Choroid plexus epithelial cell (primary cell): ENCODE measurements at places on chromosomes 13 and 19.
A peak's percentile ranks its signal among the peaks of the same experiment; 100 is the strongest.

GRCh38 chr13:20960663-20961309 is 58.2 kb upstream of the XPO4 start:
- DNase-seq: no peak

DNA sequence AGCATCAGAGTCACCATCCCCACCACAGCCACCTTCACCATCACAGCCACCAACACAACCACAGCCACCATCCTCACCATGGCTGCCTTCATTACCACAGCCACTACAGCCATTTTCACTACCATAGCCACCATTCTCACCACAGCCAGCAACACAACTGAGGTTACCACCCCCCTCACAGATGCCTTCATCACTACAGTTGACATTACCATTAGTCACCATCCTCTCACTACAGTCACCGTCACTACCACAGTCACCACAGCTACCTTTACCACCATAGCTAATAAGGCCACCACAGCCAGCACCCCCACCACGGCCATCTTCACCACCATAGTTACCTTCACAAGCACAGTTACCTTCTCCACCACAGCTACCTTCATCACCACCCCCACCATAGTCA is 269.6 kb downstream of the DNAJC15 start:
- no peak for DNase-seq

DNA sequence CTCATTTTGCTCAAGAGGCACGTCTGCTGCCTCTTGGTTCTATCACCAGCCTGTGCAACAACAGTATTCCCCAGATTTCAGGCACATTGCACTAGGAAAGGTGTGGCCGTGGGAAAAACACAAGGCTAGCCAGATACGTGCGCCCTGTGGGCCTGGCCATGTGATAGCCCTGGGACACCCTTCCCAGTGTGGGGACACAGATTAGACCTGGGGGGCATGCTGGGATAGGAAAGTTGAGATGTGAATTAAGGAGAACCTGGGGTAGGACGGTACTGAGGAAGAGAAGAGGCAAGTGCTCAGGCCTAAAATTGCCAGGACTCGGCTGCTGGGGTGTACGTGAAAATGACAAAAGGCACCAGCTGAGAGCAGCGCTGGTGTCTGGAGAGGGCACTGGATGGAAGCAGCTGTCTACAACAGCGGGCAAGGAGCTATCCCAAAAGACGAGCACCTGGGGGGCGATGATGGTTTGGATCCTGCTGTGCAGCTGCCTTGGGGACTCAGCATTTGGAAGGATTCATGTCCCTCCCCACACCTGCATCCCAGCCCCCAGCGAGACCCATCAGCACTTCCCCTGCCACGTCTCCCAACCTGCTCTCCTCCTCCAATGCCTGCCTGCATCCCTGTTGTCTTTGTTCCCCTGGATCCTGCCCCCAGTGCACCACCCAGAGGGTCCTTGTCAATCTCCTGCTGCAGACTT is 54.3 kb downstream of the GGACT start:
- no peak for DNase-seq

GRCh38 chr19:29880498-29881081 is 61.4 kb upstream of the URI1 start:
- no peak for DNase-seq

DNA sequence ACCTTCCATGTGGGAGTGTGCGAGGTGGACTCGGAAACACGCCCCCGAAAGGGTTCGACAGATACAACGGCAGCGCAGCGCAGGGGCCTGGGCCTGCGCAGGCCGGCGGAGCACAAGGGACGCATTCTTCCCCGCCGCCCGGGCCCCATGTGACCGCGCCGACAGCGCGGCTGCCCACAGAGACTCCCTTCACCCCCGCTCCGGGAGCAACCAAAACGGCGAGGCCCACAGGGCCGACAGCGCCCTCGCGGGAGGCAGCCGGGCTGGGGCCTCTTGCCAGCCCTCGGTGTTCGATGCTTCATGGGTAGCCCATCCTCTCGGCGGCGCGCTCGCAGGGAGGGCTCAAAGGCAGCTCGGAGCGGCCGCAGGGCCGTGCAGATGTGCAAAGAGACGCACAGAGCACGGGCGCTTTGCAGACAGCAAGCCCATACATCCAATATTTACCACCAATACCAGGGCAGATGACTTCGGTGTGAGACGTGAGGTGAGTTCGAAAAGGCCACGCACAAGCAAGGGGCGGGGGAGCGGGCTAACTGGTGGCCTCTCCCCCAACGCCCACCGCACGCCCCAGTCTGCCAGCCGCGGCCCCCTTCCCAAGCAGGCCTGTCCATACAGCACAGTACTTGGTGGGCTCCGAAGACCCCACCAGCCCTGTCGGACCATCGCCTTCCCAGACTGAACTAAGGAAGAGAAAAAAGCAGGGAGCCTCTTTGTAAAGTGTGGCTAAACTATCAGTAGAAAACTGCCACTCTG is 89.9 kb downstream of the CRYL1 start:
- no peak for DNase-seq

- DNase-seq: peak; percentile 86
Measured at GRCh38 chr19:36060430-36060829, 5.7 kb downstream of the WDR62 start.

DNA sequence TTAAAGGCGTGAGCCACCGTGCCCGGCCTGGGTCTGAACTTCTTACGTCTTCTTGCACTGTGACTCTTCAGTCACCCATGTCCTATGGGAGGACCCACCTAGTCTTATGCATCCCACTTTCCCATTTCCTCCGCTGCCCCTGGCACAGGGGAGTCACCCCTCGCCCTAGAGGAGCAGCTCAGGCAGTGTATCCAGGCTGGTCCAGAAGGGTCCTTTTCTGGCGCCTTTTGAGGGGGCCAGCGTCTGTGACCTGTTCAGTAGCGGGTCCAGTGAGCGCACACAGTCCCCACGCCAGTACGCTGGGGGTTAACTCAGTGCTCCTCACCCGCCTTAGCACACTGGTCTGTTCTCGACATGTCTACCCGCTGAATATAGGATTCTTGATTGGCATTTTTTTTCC is 107.1 kb downstream of the TM9SF2 start:
- no peak for DNase-seq

DNA sequence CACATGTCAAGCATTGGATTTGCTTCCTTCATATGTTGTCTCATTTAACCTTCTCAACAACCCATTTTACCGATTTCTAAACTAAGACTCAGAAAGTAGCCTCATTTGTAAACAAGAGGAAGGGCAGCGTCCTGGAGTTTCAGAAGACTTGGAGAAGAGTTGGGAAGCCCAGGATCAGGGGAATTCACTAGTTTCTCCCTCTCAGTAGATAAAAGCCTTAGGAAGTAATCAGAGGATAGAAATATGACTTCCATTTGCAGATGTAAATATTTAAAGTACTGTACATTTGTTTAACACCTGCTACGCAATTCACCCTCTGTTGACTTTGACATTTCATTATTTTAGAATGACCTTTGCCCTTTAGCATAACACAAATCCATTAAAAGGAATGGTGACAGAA is 216.4 kb downstream of the DCT start:
- DNase-seq: no peak

DNA sequence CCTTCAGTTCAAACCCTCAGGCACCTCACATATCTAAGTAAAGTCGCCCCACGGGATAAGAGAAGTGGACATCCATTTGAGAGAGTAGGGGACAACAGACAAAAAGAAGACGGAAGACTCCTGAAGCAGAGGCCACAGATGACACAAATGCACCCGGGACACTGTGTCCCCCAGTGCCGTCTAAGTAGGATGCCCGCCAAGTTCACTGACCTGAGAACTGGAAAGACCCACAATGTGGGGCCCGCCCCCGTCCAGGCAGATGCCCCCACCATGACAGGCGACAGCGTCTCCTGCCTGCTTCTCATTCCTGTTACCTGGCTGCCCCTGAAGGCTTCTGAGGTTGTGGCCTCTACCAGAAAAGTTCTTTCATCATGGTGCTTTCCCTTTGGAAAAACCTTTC is 16.9 kb downstream of the ANKRD27 start:
- DNase-seq: no peak

GRCh38 chr13:79528356-79528755 is 47.4 kb downstream of the NDFIP2 start:
- peak; percentile 31 for DNase-seq

- DNase-seq: no peak
Measured at GRCh38 chr19:42290523-42291434, 11.2 kb upstream of the PRR19 start.

- DNase-seq: no peak
Measured at GRCh38 chr13:42211704-42212464, 60.1 kb upstream of the AKAP11 start.

DNA sequence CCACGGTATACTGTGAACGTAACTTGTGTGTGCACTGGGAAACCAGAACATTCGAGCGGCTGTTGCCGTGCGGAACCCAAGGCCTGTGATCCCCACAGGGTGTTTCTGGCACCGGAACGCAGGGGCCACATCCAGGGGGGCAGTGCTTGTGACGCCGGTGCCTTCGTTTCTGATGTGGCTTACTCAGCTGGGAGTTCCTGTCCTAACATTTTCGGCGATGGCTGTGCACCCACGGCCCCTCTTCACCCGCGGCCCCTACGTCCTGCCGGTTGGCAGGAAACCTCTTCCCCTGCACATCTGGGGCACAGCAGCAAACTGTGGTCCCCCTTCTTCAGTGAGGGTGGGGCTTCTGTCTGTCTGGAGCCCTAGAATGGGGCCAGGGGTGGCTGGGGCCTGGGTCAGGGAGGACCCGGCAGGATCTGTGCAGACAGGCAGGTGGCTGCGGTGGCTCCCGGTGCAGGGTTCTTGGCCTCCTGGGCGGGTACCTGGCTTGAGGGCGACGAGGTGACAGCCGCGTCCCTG is 26.2 kb downstream of the CSNK1G2 start:
- DNase-seq: no peak

GRCh38 chr19:39432677-39433025 is 3.1 kb downstream of the RPS16 start:
- DNase-seq: no peak

DNA sequence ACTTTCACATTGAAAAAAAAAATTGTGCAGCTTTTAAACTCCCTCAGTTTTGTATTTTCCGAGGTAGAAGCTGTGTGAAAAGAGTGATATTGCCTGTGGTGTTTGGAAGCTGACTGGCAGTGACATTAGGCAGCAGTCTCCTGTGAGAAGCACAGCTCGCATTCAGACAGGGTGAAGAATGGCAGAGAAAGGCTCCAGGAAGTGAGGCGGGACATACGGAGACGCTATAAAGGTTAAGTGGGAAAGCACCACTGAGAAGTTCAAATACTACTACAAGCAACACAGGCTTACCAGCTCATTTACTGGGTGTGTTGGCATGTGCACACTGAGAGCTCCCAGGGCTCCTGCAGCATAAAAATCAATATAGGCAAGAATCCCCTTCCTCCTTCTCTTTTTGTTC is 88.4 kb downstream of the RXFP2 start:
- no peak for DNase-seq

- DNase-seq: no peak
Measured at GRCh38 chr13:39450176-39450575, 152.8 kb downstream of the LHFPL6 start.

- DNase-seq: no peak
Measured at GRCh38 chr19:22532388-22533300, 101.5 kb upstream of the ZNF492 start.

DNA sequence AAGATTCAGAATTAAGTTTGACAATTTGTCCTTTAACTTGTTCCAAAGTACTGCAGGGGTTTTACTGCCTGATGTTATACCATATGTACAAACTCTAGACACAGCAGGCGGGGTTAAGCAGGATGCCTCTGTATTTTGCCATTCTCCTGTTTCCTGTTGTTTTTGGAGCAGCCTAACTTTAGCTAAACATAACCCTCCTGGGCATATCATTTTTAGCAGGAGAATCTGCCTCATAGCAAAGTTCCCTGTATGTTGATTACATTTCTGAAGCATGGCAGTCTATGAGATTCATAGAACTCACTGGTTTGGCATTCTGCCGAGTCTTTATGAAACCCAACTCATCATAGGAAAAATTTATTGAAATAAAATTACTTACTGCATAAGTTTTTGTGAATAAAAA is 5.2 kb downstream of the LHFPL6 start:
- DNase-seq: peak; percentile 76

DNA sequence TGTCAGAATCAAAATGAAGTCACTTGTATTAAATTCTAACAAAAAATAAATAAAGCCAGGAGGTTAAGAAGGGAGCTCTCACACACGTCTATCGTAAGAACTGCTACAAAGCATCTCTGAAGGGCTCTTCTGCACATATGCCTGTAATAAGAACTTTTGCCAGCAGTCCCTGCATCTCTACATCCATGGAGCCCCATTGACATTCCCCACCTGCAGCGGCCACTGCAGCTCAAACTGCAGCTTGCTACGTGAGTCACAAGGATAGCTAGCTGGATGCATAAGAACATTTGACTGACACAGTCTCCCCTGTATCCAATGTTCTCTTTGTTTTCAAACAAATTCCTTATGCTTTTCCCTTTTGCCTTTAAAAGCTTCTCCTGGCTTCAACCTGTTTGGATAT is 68.3 kb downstream of the DNAJC3 start:
- DNase-seq: no peak

DNA sequence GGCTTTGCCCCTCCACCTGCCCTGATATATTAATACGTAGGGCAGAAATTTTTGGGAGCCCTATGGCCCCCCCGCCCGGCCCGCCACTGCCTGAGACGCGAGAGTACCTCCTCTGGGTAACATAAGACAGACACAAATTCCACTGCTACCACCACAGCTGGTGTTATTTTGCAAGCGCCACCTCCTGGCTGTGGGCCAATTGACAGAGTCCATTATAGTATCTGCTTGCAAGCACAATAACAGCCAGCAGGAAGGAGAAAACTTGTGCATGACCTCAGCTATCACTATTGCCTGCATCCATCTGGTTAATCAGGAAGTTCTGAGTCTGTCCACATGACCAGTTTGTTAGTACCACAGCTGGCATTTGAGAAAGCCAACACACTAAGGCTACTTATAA is 25.3 kb upstream of the OR10H2 start:
- DNase-seq: peak; percentile 22

DNA sequence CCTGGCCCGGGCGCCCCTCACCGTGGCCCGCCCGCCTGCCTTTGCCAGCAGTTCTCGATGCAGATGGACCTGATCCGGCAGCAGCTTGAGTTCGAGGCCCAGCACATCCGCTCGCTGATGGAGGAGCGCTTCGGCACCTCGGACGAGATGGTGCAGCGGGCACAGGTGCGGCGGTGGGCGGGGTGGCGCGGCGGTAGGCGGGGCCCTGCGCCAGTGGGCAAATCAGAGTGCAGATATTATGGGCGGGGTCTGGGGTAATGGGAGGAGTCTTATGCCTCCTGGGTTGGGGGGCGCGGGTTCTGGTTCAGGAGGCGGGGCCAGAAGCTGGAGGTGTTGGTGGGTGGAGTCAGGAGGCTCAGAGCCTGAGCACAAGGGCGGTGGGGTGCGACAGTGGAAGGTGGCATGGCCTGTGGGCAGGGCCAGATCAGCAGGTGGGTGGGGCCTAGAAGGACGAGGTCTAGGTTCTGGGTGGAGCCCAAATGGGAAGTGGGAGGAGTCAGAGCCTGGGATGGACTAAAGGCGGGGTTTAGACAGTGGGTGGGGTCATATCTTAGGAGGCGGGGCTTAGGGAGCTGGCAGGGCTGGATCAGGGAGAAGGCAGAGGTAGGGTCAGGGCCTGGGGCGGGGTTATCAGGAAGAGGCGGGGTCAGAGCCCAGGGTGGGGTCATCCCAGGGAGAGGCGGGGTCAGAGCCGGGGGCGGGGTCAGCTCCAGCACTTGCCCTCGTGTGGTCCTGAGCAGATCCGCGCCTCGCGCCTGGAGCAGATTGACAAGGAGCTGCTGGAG is 5.6 kb downstream of the APC2 start:
- DNase-seq: peak; percentile 47

- DNase-seq: peak; percentile 57
Measured at GRCh38 chr13:51781246-51782022, 22.5 kb downstream of the DHRS12 start.
